ENCODE measurements at places on chromosomes 4 and X.

DNA sequence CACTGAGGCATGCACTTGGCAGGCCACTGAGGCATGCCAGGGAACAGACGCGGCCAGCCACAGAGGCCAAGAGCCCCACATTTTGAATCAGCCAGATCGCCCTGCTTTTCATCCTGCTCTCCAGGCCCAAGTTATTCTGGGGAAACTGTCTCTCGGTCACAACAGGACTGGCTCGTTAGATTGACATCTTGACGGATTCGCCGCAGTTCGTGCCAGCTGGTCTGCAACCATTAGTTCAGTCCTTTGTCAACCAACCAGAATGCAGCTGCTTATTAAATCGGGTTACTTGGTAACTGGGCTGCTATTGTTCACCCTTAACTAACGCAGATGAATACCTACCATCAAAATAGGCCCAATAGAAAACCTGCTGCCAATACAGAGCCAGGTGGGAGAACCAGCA lies 16.7 kb downstream of the CLDN34 start:
- no peak for DNase-seq

- DNase-seq = no peak
Measured at GRCh38 chrX:54721424-54721823, 76.6 kb downstream of the ITIH6 start.

GRCh38 chrX:111504941-111505340 lies 6.5 kb upstream of the SERTM2 start:
- no peak for DNase-seq

DNA sequence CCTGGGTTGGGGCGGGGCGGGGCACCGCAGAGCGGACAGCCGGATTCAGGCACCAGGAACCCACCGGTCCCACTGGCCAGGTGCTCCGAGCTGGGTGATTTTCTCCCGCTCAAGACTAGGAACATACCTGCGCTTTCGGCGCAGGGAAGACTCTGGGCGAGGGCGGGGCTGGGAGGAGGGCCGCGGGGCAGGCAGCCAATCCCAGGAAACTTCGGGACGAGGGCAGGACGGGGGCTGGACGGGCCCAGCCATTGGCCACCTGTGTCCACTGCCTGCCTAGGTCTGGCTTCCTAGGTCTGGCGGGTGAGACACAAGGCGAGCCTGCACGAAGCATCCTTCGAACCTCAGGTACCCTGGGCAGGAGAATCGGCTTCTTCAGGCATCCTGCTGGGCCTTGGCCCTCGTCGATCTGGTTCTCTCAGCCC lies 274 bp upstream of the ERVMER34-1 start:
- DNase-seq = no peak

DNA sequence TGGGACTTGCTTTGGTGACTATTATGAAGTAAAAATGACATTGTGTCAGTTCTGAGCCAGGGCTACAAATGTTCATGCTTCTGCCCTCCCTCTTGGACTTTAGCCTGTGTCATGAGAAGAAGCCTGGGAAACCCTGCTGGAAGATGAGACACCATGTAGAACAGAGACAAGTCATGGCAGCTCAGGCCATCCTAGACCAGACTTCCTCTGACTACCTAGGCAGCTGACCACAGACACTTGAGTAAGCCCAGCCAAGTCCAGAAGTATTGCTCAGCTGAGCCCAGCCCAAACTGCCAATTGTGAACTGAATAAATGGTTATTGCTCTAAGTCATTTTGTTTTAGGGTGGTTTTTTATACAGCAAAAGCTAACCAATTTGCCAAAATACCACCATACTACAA lies 467.6 kb upstream of the CNKSR2 start:
- no peak for DNase-seq

DNA sequence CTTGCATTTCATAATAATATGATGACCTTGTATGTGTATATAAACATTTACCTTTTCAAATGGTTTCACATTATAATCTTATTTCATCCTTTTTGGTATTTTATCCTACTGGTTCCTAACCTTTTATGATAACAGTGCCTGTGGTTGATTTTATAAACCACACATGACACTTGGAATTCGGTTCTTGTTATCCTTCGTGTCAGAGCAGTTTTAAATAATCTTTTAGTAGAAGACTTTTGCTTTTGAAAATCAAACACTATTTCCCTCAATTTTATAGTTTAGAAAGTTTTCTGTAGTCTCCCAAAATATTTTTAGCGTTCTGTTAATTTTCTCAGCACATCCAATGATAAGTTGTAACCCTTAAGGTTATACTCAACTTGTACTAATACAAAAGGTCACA lies 676.8 kb downstream of the RAPGEF2 start:
- DNase-seq = no peak

DNA sequence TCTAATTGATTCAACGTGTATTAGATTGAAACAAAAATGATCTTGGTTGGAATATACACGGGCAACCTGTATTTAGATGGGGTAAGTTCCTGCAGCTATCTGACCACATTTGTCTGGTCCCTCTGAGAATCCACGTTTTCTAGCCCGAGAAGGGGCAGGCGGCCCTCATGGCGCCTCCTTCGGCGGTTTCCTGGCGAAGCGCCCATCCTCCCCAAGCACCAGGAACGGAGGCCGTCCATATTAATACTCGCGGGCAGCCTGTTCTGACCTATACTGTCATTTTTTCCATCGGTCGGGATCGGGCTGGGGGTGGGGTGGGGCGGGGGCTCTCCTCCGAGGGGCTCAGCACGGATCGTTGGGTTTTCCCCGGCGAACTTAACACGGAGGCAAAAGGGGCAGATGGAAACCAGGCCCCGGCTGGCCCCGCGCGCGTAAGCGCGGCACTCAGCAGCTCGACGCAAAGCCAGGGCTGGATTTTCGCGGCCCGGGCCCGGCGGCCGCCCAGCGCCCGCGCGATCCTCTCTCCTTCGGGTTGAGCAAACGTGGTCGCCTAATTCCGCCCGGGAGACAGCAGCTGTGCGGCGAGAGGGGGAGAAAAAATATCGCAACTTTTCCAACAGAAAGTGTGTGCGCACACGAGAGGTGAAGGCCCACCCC lies 77.2 kb upstream of the BCOR start:
- DNase-seq = peak; percentile 49
